ENCODE measurements at places on chromosomes 5 and 9.

DNA sequence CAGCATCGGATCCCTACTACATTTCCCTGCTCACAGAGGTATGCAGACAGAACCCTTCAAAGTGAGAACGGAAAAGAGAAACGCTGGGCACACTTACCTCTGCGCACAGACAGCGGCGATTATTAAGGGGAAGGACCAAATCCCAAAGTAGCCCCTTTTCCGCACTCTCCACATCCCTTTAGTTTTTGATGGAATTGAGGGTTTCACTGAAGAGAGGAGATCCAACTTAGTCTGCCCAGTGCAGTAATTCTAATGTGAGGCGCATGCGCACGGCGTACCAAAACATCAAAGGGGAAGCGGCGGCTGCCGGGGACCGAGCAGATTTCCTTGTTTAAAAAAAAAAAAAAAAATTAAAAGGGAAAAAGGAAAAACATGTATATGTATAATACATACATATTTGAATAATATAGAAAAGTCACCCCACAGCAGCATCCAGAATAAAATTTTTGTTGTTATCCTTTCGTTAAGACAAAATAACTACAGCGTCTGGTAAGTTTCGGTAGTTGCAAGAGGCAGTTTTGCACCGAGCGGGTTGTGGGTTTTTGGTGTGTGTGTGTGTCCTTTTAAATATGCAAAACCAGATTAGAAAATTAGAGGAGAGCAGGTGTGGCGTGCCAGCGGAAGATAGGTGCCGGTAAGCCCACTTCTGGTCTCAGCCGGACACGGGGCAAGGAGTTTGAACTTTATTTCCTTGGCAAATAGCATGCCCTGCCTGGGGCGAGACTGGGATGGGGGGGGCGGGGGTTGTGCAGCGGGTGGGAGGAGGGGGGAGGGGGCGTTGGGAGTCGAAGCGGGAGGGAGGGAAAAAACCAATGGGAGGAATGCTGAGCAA lies at the start of gene GABRB2:
Gene GABRB2 (minus strand): TSS at position 256 of the 832 bp plus-strand sequence. CDS start 82 bp downstream, at position 174.
- peak; percentile 34 for DNase-seq

DNA sequence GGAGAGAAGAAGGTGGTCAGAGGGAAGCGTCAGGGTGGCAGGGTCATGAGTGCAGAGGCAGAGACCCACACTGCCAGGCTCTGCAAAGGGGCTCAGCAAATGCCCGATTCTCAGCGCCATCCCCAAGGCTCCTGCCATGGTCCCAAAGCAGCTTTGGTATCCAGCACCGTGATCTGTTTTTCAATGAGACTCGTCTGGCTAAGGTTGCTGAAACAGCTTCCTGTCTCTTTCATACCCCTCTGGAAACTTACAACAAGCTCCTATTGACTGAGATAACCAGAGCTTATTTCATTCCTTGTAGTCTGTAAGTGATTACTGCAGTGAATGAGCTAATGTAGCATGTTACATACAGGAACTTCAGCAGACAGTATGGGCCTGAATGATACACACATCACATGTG lies 568.6 kb upstream of the DAP start:
- DNase-seq = no peak

DNA sequence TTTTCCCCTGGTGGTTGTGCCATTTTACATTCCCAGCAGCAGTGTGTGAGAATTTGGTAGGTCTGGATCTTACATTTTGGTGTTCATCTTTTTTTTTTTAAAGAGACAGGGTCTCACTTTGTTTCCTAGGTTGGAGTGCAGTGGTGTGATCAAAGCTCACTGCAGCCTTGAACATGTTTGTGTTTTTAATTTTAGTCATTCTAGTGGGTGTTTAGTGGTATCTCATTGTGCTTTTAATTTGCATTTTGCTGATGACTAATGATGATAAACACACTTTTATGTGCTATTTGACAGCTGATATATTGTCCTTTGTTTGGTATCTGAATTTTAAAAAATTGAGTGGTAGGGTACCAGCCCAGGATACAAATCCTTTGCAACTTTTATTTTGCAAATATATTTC lies 53.4 kb upstream of the POMT1 start:
- DNase-seq = no peak

DNA sequence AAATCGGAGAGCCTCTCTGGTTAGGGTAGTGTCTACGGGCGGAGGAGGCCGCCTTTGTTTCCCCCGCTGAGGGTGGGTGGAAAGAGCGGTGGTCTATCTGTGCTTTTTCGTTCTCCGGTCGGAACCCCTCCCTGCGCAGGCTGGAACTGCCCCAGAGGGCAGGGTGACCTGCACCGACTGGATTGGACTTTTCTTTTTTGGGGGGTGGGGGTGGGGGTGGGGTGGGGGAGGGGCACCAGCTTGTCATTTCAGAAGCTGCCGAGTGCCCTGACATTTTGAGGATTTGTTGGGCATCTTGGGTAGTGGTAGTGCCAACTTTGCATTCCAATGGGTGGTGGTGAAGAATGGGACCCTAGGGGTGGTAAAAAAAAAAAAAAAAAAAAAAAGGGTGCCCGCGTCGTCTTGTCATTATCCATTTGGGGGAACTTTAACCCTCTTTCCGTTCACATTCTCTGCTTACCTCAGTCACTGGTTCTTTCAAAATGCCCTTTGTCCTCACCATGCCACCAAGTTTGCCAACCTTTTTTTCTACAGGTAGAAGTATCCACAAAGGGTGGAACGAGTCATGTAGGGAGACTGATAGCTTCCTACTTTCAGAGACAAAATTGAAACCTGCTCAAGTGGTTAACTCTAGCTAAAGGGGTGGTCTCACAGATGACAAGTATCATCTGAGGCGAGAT lies 1.3 kb downstream of the UBE2R2 start:
- no peak for DNase-seq

- no peak for DNase-seq
Observed at GRCh38 chr5:154487541-154487940, 9.5 kb upstream of the HAND1 start.

All from HL-60 (cell line).